ENCODE measurements at places on chromosomes 1 and 21. TPM values are rescaled to one million over a fixed set of nuclear protein-coding genes. Genes with fewer than 3 reads are reported as not detected.

Gene TRIM63
- 34.9 TPM for polyA plus RNA-seq

Gene NASP
- 164 TPM for polyA plus RNA-seq

Gene OLFML3
- polyA plus RNA-seq = 170 TPM

Gene POU3F1
- 0.65 TPM for polyA plus RNA-seq

Gene HSPB7
- 132 TPM for polyA plus RNA-seq

Gene S100A2
- 2.2 TPM for polyA plus RNA-seq

Gene LCE1D
- not detected for polyA plus RNA-seq

Gene C1orf56
- polyA plus RNA-seq = 6.0 TPM

Gene HMGN1
- polyA plus RNA-seq = 481 TPM

Gene MMP23B
- polyA plus RNA-seq = 36.8 TPM

Gene TNFRSF18
- polyA plus RNA-seq = 3.7 TPM

Gene TNFRSF9
- polyA plus RNA-seq = 0.09 TPM

Data from muscle of arm (tissue), 14 donors.